EH (cell line): ENCODE measurements at places on chromosomes 1 and 21.

DNA sequence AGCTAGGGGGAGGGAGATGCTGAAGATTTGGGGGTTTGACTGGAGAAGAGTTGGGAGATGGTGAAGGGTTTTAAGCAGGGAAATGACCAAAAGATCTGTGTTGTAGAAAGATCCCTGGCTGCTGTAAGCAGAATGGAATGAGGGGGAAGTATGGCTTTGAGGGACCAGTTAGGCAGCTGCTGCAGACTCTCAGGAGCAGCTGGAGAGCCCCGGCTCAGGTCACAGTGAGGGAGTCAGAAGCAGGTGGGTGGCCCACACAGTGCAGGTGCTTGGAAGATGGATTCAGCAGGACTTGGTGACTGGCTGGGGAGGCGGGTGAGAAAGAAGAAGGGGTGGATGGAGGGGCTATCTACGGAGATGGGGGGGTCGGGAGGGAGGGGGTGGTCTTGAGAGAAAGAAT is 35.7 kb downstream of the EDN2 start:
- peak; percentile 30 for DNase-seq

GRCh38 chr1:224881762-224882211 is 47.7 kb upstream of the DNAH14 start:
- DNase-seq: no peak

DNA sequence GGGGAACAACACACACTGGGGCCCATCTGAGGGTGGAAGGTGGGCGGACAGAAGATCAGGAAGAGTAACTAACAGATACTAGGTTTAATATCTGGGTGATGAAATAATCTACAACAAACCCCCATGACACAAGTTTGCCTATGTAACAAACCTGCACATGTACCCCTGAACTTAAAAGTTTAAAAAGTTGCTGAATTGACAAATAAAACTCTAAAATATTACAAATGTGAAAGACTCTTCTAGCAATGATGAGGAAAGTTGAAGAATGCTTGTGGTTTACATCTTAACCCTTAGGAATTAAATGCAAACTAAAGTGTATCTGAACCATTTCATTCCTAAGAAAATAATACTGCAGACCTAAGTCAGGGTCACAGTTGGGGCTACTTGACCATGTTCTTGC is 525.6 kb upstream of the CAMK1G start:
- no peak for DNase-seq

- no peak for DNase-seq
Observed at GRCh38 chr1:192243721-192244120, 73.1 kb upstream of the RGS21 start.

- peak; percentile 5 for DNase-seq
Observed at GRCh38 chr1:150362721-150363425, 1.1 kb upstream of the RPRD2 start.

DNA sequence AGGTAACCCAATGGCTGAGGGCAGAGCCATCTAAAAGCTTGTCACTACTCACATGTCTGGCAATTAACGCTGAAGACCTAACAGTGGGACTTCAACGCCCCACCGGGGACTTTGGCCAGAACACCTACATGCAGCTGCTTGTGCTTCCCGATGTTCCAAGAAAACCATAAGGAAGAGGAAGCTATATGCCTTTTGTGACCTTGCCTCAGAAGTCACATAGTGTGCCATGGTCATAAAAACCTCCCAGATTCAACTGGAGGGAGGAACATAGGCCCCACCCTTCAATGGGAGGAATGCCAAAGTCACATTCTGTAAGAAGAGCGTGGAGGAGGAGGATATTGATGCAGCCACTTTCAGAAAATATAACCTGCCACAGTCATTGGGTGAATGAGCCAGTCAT is 147.8 kb upstream of the MAGI3 start:
- DNase-seq: peak; percentile 6

GRCh38 chr1:48652334-48652733 is 124.4 kb downstream of the BEND5 start:
- DNase-seq: no peak

DNA sequence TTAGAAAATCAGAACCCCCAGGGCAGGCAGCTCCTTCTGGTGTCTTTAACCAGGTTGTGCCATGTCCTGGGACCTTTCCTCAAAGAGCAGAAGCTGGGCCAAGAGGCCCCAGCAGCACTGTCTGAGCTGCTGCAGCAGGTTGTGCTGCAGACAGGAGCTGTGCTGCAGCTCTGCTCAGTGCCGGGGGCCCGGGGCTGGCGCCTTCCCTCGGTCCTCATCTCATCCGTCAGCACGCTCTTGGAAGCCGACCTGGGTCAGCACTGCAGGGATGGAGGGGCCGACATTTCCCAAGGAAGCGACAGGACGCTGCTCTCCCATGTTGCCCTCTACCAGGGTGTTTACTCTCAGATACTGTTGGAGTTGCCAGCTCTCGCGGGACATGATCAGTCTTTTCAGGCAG is 11.7 kb downstream of the URB2 start:
- no peak for DNase-seq

- no peak for DNase-seq
Observed at GRCh38 chr1:113834716-113835115, 22.4 kb upstream of the RSBN1 start.

DNA sequence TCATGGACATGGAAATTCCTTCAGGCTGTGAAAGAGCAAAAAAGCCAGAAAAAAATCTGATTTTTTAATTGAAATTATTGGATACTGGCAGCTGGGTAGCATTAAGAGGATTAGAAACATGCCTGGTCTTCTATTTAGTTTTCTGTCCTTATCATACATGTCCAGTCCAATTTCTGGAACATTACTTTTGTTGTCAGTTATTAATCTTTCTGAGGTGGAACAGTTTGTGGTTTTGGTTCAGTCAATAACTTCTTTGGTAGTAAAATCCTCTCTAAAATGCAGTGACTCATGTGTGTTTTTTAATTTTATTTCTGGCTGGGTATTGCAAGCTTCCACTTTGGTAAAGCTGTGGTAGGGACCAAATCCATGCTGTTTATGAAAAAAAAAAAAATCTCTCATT is 687.0 kb upstream of the ADGRL2 start:
- DNase-seq: peak; percentile 48

DNA sequence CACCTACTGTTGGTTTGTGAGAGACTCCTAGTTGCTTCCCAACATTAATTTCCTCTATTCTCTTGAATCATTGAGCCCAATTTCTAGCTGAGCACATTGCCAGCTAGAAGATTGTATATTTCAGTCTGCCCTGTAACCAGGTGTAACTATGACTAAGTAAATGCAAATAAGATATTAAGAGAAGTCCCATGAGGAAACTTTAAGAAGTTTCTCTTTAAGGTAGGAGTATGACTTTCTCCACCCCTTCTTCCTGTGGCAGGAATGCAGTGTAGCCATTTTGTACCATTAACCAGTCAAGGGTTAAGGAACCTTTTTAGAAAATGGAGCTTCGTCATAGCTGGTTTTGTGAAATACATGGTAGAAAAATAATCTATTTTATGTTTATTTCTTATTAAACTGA is 534.2 kb upstream of the RGS18 start:
- DNase-seq: no peak

DNA sequence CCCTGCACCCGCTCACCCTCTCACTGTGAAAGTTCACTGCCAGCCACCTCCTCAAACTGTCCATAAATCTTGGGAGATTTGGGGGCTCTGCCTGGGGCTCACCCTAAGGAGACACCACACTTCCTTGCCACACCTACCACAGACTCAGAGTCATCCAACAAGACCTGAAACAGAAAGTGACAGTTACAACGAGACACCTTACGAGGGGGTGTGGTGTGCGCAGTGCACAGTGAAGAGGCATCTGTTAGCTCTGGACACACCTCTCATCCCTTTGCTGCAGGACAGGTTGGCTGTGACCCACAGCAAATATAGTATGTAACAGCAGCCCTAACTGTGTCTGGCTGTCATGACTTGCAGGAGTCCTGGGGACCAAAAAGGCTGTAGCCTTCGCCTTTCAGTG is 190.2 kb downstream of the NR5A2 start:
- DNase-seq: no peak

DNA sequence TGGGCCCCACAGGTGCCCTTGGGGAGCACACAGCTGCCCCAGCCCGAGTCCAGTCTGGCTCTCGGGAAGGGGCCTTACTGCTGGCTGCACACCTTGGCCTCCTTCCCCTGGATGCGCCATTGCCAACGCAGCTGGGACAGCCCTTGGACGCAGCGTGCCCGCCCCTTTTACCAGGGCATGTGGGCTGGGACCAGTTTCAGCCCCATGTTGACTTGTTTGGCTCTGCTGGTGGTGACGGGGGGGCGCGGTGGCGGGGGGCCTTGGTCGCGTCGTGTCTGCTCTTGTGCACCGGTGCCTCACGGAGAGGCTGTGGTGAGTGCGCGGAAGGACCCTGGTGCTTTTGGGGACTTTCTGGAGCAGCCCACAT is 19.6 kb downstream of the SKI start:
- no peak for DNase-seq

DNA sequence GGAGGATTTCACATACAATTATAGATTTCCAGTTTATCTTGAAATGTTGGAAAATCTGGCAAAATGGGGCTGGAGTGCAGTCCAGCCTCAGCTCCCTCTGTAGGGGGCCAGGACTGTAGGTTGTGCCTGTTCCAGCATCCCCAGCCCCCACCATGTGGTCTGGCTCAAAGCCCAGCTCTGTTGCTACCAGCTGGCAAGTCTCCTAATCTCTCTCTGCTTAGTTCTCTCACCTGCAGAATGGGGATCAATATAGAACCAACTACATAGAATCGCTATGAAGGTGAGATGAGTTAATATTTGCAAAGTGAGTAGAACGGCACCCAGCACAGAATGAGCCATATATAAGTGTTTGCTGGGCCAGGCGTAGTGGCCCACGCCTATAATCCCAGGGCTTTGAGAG is 50.0 kb upstream of the TARDBP start:
- DNase-seq: no peak

- DNase-seq: no peak
Observed at GRCh38 chr1:64842224-64842623, 97.3 kb downstream of the RAVER2 start.

DNA sequence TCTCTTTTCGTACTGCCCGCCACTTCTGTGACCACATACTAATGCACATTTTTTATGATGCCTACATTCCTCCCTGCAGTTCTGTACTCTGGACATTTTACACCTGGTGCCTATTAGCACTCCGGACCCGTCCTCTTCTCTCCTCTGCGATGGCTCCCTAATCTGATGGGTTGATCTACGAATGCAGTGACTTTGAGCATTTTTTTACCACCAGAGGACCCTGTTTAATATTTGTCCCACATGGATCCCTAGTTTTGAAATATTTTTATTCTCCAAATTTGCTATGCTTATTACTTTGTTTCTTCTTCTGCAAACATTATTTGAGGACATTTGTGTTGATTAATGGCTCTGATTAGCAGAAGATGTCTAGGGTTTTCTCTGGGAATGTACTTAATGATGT is 5.2 kb downstream of the PPFIA4 start:
- no peak for DNase-seq

DNA sequence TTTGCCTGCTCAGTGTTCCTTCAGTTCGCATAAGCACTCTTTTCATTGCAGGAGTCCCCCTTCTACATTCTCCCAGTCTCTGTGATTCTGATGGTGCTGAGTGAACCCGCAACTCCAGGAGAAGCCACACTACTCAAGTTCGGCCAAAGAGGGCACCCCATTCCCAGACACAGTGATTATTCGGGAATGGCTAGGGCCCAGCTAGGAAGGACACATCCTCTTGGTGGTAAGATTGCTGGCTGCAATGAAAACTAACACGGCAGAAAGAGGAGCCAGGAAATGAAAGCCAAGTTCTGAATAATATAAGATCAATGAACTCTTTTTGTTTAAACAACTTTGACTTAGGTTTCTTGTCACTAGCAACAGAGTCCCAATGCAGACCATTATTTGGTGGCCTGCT is 14.9 kb downstream of the CREG1 start:
- DNase-seq: peak; percentile 27

- peak; percentile 25 for DNase-seq
Observed at GRCh38 chr1:29218223-29218622, 12.5 kb downstream of the MECR start.

DNA sequence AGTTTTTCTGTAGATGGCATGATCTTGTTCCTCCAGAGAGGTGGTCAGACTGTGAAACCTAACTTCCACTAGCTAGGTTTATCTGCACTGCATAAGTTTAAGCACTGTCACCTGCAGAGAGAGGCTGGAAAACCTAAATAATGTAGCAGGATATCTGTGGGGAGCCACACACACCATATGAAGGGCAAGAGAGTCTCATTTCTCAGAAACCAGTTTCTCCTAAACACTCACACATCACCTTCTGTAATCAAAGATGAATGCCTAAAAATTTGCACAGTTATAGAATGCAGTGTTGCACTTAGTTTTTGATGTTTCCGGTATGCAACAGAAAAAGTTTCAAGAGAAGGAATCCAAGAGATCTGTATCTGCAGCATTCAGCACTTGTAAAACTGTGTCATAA is 654.6 kb downstream of the ADGRL2 start:
- DNase-seq: no peak

DNA sequence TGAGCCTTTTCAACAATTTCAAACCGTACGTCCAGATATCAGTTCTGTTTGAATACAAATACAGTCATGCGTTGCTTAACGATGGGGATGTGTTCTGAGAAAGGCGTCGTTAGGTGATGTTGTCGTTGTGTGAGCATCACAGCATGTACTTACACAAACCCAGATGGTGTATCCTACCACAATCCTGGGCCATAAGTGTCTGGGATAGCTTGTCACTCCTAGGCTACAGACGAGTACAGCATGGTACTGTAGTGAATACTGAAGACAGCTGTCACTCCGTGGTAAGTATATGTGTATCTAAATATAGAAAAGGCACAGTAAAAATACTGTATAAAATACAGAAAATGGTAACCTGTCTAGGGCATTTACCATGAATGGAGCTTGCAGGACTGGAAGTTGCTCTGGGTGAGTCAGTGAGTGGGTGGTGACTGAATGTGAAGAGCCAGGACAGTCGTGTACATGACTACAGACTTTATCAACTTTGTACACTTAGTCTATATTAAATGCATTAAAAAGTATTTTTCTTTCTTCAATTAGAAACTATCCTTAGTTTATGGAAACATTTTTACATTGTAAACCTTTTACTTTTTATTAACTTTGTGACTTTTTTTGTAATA is 10.5 kb upstream of the OR2W3 start:
- no peak for DNase-seq

GRCh38 chr1:35029761-35030160 is 2.0 kb downstream of the ZMYM6 start:
- no peak for DNase-seq

GRCh38 chr1:23249787-23250454 is 32.6 kb upstream of the HTR1D start:
- peak; percentile 66 for DNase-seq

GRCh38 chr1:156486421-156487344 is 13.9 kb downstream of the MEF2D start:
- DNase-seq: no peak

- DNase-seq: peak; percentile 10
Observed at GRCh38 chr1:100482167-100482566, 55.8 kb upstream of the GPR88 start.

GRCh38 chr1:229136822-229137221 is 134.1 kb upstream of the RAB4A start:
- DNase-seq: no peak

DNA sequence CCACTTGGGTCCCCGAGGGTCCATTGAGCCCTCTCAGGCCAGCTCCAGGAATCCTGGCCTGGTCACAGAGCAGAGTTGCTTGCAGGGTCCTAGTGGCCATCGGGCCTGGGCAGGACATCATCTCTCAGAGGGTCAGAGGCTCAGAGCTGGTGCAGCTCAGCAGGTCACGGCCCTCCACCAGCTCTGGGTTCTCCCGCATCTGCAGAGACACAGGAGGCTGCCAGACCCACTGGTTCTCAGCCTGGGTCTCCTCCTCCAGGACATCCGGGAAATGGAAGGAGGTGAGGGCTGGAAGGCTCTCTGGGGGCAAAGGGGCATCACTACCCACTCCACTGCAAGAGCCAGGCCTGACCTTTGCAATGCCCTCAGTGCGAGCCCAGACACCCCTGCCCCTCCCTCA is 6.5 kb downstream of the TMEM54 start:
- no peak for DNase-seq
